ENCODE measurements at places on chromosomes 5 and 9.

DNA sequence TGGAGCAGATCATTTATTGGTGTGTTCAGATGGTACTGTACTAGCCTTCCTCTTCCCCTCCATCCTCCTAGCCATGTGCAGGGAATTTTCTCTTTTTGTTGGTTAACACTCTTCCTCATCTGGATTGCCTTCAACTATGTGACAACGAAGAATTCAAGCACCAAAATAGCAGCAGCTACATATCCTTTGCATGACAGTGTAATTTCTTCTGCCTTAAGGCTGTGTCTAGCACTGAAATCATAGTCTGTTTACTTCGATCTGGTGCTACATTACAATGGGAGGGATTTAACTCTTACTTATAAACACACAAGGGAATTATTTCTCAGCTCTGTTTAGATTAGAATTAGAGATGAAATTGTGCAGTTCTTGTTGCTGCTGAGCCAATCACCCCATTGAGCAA lies 260.4 kb downstream of the ARL15 start:
- DNase-seq, result no peak

DNA sequence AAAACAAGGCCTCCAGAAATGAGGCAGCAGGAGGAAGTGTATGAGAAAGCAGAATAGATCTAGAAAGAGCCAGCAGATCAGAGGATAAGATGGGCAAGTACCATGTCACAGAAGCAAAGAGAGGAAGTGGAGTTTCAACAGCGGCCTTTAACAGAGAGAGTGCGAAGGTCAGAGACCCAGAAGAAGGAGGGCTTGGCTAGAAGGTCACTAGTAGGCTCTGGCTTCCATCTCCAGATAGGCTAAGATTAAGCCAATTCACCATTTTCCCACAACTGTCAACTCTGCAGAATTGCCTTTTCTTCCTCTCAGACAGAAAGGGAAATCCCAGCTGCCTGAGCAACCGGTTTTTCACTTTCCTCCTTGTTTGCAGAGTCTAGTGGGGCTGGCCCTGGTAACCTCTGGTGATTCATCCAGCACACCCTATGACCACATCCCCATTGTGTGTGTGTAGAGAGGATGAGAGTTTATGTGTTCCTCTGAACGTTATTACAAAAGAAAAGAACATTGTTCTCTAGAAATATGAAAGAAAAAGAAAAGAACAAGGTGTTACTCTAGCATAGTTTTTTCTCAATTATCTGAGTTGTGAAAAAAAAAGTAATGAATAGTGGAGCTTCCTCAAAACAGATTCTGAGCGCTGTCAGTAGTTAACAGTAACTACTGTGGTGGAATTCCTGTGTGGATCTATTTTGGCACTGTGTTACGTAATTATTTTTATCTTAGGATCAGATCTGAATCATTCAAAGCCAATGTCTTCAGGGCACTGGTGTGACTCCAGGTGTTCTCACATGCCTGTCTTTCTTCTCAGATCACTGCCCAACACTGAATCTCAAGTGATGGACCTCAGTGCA lies 220.4 kb downstream of the ARRDC3 start:
- peak; percentile 61 for DNase-seq

DNA sequence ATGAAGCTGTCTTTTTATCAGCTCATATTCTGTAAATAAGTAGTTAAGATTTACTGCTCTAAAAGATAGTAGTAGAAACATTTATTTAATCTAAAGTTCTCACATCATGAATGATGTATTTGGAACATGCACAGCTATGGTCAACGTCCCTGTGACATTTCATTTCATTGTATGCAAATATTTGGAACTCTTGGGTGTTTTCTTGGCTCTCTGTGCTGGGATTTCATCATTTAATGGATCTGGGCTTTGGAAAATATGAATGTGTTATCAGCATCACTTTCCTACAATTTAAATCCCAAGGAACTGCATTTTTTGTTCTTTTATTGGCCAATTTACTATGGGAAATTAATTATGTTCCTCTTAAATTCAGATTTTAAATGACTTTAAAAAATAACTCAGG lies 462.9 kb downstream of the SEMA5A start:
- DNase-seq, result no peak

DNA sequence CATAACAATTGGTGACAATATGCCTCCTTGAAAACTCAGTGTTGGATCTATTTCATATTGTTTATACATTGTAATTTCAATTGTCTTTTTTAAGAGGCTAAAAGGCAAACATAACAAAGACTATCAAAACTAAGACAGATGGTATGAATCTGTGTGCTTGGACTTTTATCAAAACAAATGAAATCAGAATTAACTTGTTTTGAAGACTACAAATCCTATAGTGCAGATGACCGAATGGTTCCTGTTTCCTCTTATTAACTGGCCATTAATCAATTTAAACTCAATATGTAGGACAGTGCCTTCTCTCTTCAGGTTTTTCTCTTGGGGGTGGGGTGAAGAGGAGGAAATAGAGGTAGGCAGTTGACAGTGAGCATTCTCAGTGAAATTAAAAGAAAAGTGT lies 366.9 kb upstream of the GRAMD2B start:
- DNase-seq, result no peak

DNA sequence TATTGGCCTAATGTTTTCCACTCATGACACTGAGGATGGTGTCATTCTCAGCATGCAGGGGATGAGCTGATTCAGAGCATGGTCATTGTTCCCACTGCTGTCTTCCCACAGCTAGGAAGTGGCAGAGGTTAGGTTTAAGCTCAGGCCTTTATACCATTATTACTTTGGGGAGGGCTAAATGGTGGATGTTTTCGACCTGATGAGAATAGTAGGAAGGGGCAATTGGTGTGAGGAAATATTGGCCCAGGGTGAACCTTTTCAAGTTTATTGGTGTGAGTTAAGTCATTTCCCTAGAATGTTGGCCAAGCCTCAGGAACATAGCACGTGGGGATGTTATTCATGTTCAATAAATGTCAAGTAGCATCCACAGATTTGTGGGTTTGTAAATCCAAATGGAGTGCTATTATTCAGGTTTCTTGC lies 59.6 kb downstream of the ARHGAP26 start:
- no peak for DNase-seq

GRCh38 chr5:136590581-136590980 lies 225.2 kb upstream of the TRPC7 start:
- no peak for DNase-seq

DNA sequence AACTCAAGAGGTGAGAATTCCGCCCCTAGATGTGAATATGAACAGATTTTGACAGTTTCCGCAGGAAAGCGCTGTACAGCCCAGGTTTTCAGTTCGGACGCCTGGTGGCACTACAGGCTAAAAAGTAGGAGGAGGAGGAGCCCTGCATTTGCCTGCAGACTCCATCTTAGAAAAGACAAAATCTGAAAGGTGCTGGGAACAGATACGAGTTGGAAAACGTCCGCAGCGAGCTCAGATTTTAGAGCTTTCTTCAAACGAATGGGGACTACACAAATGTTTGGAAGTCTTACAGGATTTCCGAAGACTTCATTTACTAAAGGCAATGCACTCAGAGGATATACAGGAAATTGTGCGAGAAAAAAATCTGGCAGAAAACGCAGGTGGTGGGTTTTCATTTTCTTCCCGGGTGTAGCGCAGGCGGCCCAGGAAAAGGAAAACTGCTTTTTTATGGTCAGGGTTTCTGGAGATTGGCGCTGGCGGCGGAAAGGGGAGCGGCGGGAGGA lies 9.9 kb upstream of the PCDHB2 start:
- DNase-seq, result no peak

DNA sequence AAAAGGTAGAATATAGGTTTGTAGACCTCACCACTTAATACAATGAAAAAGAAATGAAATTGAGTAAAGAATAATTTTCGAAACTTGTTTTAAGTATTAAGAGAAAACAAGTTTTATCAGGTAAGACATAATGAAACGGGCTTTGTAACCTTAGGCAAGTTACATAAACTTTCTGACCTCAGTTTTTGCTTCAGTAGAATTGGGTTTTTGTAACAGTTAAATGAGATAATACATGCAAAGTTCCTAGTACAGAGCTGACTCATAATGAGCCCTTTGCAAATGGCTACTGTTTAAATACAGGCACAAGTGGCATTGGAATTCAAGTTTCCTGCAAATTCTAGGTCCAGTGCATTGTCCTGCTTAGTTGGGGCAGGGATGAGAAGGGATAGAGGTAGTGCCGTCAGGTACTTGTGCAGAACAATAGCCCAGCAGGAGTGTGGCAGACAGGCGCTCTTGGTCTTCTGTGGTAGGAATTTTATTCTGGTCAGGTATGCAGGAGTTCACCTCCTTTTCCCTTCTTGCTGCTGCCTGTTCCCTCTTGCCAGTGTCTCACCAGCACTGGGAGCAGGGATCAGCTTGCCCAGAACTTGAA lies 203.8 kb downstream of the PBX3 start:
- DNase-seq, result no peak

GRCh38 chr9:20553558-20554149 lies 68.6 kb downstream of the MLLT3 start:
- DNase-seq, result no peak

GRCh38 chr9:134325096-134325812 lies 1.0 kb upstream of the RXRA start:
- no peak for DNase-seq

- DNase-seq, result no peak
Measured at GRCh38 chr5:117494188-117494587, 919.6 kb upstream of the SEMA6A start.

DNA sequence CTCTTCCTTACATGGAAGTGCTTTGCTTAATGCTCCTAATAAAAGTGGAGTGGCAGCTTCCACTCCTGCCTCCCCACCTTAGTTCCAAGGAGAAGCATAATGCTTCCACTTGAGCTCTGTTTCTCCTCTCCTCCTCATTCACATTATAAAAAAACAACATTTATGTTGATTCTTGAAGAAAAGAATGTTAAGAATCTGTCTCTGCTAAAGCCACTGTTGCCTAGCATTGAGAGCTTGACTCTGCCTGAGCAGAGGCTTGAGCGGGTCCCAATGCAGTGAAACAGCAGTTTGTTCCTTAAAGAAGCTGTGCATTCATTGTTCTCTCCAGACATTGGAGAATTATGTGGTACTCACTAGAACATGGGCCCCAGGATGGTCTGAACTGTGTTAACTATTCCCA lies 101.5 kb upstream of the GHR start:
- DNase-seq, result no peak

GRCh38 chr5:167903659-167904058 lies 387.8 kb upstream of the WWC1 start:
- DNase-seq, result no peak

- no peak for DNase-seq
Measured at GRCh38 chr5:177269232-177269895, 34.2 kb downstream of the RAB24 start.

DNA sequence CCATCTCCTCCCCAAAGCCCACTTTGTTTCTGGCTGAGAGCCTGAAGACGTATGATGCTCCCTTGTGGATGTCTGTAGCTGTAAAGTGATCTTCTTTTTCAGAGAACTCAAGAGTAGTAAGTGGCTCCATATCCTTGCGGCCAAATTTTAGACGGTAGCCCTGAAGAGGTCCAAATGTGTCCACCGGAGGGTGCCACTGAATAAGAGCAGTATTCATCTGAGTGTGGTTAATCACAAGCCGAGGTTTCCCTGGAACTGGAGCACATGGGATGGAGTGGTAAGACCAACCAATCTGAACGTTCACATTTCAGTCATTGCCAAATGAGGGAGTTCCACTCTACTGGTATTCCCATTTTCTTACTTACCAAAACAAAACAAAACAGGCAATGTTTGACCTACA lies 686.5 kb upstream of the DMAC1 start:
- DNase-seq, result no peak

DNA sequence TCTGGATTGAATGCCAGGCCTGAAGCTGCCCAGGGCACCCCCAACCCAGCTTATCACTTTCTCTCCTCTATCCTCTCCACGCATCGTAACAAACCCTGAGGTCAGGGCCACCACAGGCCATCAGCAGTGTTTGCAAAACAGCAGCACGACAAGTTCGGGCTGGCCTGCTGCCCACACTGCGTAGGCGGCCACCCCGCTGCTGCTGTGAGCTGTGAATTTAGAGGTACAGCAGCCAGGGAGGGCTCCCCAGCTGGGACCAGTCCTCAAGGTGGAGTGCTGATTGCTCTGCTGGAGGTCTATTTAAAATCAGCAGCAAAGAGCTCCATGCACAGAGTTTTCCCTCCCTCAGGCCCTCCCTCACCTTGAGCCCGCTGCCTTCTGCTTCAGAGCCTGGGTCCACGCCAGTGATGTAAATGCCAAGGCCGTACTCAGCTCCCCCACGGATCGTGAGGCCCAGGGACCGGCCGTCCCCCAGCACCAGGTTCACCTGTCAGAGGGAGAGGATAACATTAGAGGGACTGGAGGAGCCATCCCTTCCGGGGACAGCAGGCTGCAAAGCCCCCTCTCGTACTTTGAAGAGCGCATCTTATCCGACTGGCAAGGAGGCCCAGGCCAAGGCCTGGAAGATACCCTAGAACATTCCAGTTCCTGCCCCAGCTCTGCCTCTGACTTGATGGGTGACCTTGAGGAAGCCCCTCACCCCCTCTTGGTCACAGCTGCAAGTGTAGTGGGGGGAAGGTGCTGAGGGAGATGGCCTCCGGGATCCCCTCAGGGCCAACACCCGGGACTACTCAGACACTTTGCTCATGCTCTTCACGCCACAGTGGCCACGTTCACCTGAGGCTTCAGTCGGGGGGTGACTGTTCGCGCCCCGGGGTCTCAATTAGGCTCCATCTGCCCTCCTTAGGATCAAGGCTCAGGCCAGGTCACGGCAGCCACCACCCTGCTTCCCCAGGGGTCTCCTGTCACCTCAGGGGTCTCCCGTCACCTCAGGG lies 39.1 kb downstream of the WHRN start:
- DNase-seq, result no peak

GRCh38 chr5:71738662-71739361 lies 19.7 kb downstream of the CARTPT start:
- DNase-seq, result no peak

GRCh38 chr5:135349886-135350285 lies 49.1 kb downstream of the MACROH2A1 start:
- DNase-seq, result no peak

- DNase-seq, result no peak
Measured at GRCh38 chr9:108812396-108813025, 43.3 kb downstream of the ACTL7B start.

GRCh38 chr5:1317921-1318565 lies 23.2 kb upstream of the TERT start:
- no peak for DNase-seq

DNA sequence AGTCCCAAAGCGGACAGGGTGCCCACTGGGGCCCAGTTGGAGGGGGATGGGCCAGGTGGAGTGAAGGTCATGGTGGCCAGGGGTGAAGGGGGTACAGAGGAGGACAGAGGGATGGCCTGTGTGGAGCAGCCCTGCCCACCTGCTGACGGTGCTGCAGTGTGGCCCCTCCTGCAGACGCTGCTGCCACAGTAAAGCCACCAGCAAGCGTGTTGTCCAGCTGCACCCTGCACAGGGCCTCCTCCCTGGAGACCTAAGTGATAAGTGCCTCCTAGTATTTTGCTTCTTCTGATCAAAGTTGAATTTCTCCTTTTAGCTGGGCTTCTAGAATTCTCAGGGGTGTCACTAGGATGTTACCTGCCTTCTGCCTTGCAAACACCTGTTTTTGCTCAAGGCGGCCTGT lies 299.3 kb upstream of the IRX4 start:
- no peak for DNase-seq

DNA sequence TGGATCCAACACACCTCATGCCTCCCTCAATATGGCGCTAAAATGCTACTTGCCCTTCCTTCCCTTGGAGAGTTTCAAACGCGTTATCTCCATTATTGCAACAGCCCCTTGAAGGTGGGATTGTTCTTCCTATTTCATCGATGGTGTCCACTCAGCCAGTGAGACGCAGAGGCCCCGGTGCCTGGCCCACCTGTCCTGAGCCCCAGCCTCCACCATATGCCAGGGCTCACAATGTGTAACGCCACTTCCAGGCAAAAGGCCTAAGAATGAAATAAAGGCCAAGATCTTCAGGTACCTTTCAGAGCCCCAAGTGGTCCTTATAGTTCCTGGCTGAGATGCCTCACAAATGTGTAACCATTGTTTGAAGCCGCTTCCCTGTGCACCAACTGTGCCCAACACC lies 170.7 kb upstream of the PHYKPL start:
- DNase-seq, result no peak
